Gastrocnemius medialis (tissue), 4 donors: ENCODE measurements at places on chromosomes 16 and 17.

DNA sequence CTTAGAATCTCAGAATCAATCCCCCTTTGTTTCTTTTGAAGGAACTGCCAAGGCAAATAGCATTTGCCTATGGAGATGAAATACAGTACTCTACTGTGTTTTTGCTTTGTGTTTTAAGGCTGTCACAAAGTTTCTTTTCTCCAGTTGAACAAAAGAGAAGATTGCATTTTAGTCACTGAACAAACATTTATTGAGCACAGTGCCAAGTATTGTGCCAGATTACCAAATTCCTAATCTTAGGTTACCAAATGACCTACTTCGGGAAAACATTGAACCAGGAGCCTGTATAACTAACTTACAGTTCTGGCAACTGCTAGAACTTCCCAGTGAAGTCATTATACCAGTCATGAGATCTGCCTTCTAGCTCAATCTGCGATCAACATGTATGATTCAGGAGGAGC, 3.0 kb upstream of the UBB start:
- no peak for DNase-seq

- no peak for DNase-seq
Observed at GRCh38 chr17:74792586-74793105, 16.5 kb upstream of the NAT9 start.

- no peak for DNase-seq
Observed at GRCh38 chr17:72953621-72954020, 138.9 kb downstream of the SLC39A11 start.

GRCh38 chr17:412211-413015, 59.8 kb upstream of the RPH3AL start:
- DNase-seq: no peak

DNA sequence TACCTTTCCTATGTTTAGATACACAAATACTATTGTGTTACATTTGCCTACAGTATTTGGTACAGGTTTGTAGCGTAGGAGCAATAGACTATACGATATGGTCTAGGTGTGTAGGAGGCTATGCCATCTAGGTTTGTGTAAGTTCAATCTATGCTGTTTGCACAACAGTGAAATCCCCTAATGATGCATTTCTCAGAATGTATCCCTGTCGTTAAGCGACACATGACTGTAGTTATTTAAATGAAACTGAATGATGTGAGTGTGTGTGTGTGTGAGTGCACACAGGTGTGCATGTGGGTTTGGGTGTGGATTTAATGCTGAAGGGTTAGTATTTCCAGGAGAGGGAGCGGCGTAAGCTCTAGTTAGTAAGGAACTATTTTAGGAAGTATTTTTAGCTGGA, 34.6 kb upstream of the SMIM36 start:
- no peak for DNase-seq

- no peak for DNase-seq
Observed at GRCh38 chr17:41492771-41493170, 3.1 kb upstream of the KRT36 start.

DNA sequence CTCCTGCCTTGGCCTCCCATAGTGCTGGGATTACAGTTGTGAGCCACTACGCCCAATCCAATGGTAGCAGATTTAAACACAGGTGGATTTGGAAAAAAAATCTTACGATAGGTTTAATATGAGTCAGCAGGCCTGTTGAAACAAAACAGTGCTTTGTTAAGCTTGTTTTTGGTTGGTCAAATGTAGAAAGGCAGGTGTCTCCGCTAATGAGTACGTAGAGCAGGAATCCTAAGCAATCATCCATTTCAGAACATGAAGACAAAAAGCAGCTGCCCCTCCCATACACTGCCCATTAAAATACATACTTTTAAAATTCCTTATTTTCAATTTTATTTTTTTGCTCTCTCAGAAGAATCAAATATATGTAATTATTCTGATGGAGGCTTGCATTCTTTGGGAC, 1.9 kb upstream of the WWOX start:
- no peak for DNase-seq

GRCh38 chr17:1714980-1715802, 5.0 kb upstream of the TLCD2 start:
- peak; percentile 96 for DNase-seq

DNA sequence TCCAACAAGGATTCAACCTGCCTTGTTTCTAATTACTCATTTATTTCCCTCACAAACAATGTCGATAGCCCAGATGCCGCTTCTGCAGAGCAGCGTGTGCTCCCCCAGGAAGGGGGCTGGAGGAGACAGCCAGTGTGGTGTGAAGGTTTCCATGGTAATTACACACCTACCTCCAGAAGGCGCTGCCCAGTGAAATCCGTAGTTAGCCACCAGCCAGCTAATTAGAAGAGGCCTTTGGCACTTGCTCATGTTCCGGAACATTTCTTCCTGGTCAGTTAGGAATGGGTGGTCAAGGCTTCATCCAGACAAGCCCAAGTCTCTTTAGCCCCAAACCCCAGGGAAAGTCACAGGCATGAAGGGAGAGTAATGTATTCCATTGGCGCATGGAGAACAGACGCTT, 342.5 kb upstream of the C16orf82 start:
- no peak for DNase-seq

GRCh38 chr17:51803161-51803560, 355.4 kb downstream of the CA10 start:
- no peak for DNase-seq

GRCh38 chr16:58393138-58393504, 850 bp downstream of the GINS3 start:
- no peak for DNase-seq

- no peak for DNase-seq
Observed at GRCh38 chr16:275041-275641, 603 bp downstream of the RGS11 start.

DNA sequence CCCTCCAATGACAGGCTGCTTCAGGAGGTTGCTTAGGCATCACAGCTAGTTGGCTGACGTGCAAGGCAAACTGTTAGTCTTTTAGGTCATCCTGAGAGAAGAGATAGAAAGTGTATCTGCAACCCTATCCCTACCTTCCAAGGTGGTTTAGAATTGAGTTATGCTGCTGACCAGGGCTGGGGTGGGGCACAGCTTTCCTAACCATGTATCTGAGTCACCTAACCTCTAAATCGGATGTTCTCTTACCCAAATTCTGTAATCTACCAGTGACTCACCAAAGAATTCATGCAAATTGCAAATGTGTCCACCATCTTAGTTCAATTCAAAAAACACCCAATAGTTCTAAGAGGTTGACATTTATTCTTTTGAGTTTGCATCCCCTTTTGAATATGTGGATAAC, 107.2 kb upstream of the DYNLRB2 start:
- no peak for DNase-seq

- no peak for DNase-seq
Observed at GRCh38 chr17:57537524-57538410, 207.3 kb downstream of the CCDC182 start.
